ENCODE measurements at places on chromosomes 3 and 15. TPM values are rescaled to one million over a fixed set of nuclear protein-coding genes. Genes with fewer than 3 reads are reported as not detected.

Gene TIMP4
- polyA plus RNA-seq = 14.3 TPM

Gene LMOD3
- 0.29 TPM for polyA plus RNA-seq

Gene TTLL13
- polyA plus RNA-seq = 0.51 TPM

Gene LMAN1L
- not detected for polyA plus RNA-seq

Measured in spinal cord (tissue), 10 donors.